ENCODE measurements at places on chromosomes 13 and 19. TPM values are rescaled to one million over a fixed set of nuclear protein-coding genes. Genes with fewer than 3 reads are reported as not detected.
A peak's percentile ranks its signal among the peaks of the same experiment; 100 is the strongest.

- no peak for DNase-seq
- no peaks in the 10 kb centered on the region for H3K36me3 ChIP-seq
- no peaks in the 10 kb centered on the region for H3K27me3 ChIP-seq
- H3K4me3 ChIP-seq: no peak overlapping the region
These were observed 8.9 kb upstream of the GDF15 start for GRCh38 chr19:18377026-18377425.

The TNFRSF19 gene
- total RNA-seq: 0.54 TPM

GRCh38 chr13:108915634-108916512 is 286.5 kb downstream of the MYO16 start:
- peak overlapping the region; percentile 86 for H3K27ac ChIP-seq
- no peaks in the 10 kb centered on the region for H3K36me3 ChIP-seq
- peak overlapping the region; percentile 7 for H3K4me3 ChIP-seq

The TYK2 gene
- 104 TPM for total RNA-seq

- H3K36me3 ChIP-seq: no peaks in the 10 kb centered on the region
- no peak overlapping the region for H3K4me3 ChIP-seq
- H3K27me3 ChIP-seq: no peaks in the 10 kb centered on the region
- H3K27ac ChIP-seq: no peak overlapping the region
- no peak for DNase-seq
These were observed 88.9 kb downstream of the KDM4B start for GRCh38 chr19:5057860-5058259.

The CCDC70 gene
- not detected for total RNA-seq

- no peaks in the 10 kb centered on the region for H3K27me3 ChIP-seq
- H3K36me3 ChIP-seq: no peaks in the 10 kb centered on the region
- no peak for DNase-seq
- H3K4me3 ChIP-seq: no peak overlapping the region
These were observed 500.3 kb downstream of the KLF12 start for GRCh38 chr13:73633817-73634460.

- H3K4me1 ChIP-seq: no peaks in the 10 kb centered on the region
- no peaks in the 10 kb centered on the region for H3K27me3 ChIP-seq
- no peak for DNase-seq
These were observed 29.1 kb downstream of the GATAD2A start for GRCh38 chr19:19434483-19435045.

- peaks cover 4% of the 10 kb centered on the region for H3K4me1 ChIP-seq
- no peaks in the 10 kb centered on the region for H3K36me3 ChIP-seq
- H3K27me3 ChIP-seq: no peaks in the 10 kb centered on the region
- no peak for DNase-seq
- no peak overlapping the region for H3K27ac ChIP-seq
These were observed 2.9 kb upstream of the C19orf25 start for GRCh38 chr19:1481893-1482360.

DNA sequence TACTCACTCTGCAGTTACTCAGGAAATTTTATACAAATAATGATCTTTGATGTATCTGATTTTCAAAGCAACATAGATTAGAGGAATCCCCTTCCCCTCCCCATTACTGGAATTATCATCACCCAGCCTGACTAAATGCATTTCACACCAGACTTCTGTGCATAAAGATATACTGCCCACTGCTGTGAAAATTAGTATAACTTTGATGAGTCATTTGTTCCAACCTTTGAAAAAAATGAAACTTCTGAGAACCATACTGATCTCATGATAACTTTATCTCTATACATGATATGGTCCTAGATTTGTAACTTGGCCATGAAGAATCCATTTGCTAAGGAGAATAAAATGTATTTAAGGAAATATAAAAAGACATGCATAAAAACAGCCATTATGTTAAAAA is 63.9 kb downstream of the GPC6 start:
- no peaks in the 10 kb centered on the region for H3K4me1 ChIP-seq
- no peaks in the 10 kb centered on the region for H3K27me3 ChIP-seq
- H3K36me3 ChIP-seq: no peaks in the 10 kb centered on the region
- no peak overlapping the region for H3K4me3 ChIP-seq
- H3K27ac ChIP-seq: no peak overlapping the region
- no peak for DNase-seq

The FAM187B gene
- total RNA-seq: not detected

The PROSER1 gene
- total RNA-seq: 24.7 TPM

GRCh38 chr19:33595783-33596182 is 26.0 kb upstream of the CHST8 start:
- H3K27me3 ChIP-seq: peaks cover 8% of the 10 kb centered on the region
- no peak overlapping the region for H3K4me3 ChIP-seq
- no peak overlapping the region for H3K27ac ChIP-seq
- DNase-seq: no peak
- H3K36me3 ChIP-seq: no peaks in the 10 kb centered on the region
- H3K4me1 ChIP-seq: no peaks in the 10 kb centered on the region

DNA sequence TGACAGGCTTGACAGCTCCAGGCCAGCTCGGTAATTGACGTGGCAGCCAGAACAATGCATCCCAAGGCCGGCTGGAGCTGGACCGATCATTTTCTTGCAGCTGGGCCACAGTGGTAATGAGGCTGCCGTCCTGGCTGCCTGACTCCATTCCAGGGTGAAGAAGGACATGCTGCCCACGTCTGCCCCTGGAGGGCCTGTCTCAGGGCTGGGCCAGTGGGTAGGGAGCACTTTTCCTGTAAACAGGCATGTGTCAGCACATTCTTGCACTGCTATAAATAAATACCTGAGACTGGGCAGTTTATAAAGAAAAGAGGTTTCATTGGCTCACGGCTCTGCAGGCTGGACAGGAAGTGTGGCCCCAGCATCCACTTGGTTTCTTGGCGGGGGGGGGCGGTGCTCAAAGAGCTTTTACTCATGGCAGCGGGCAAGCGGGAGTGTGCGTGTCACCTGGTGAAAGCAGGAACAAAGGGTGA is 38.1 kb upstream of the KCTD15 start:
- no peaks in the 10 kb centered on the region for H3K36me3 ChIP-seq
- no peak for DNase-seq
- H3K4me3 ChIP-seq: no peak overlapping the region
- H3K4me1 ChIP-seq: peaks cover 4% of the 10 kb centered on the region
- H3K27ac ChIP-seq: no peak overlapping the region

The TSSK6 gene
- total RNA-seq: 1.8 TPM

DNA sequence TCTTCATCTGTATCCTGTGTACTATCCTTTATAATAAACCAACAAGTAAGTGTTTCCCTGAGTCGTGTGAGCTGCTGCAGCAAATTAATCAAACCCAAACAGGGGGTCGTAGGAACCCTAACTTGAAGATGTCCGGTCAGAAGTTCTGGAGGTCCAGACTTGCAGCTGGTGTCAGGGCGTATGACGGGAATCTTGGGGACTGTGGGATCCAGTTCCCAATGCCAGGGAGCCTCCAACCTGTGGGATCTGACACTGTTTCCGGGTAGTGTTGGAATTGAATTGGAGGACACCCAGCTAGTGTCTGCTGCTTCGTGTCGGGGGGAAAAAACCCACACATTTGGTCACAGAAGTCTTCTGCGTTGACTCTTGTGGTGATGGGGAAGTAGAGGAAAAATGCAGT is 52.1 kb upstream of the AMER2 start:
- no peak overlapping the region for H3K4me3 ChIP-seq
- H3K27ac ChIP-seq: no peak overlapping the region
- H3K36me3 ChIP-seq: no peaks in the 10 kb centered on the region
- H3K27me3 ChIP-seq: peaks cover 4% of the 10 kb centered on the region

DNA sequence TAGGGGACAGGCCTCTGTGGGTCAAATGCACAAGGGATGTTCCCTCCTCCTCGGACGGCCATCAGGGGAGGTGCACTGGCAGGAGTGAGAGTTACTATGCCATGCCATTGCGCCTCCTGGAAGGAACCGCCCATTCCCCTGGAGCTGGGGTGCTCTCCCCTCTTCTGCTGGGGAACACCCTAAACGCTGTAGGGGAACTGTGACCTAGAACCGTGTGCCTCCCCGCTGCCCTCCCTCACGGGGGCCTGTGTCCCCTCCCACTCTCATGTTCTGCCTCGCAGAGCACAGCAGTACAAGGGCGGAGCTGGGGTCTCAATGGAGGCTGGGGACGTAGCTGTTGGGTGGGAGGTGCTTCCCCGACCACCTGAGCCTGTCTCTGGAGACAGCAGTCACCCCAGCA is 17.2 kb upstream of the CRTC1 start:
- DNase-seq: no peak
- H3K4me1 ChIP-seq: no peaks in the 10 kb centered on the region
- H3K36me3 ChIP-seq: no peaks in the 10 kb centered on the region
- no peak overlapping the region for H3K4me3 ChIP-seq
- no peak overlapping the region for H3K27ac ChIP-seq
- no peaks in the 10 kb centered on the region for H3K27me3 ChIP-seq

DNA sequence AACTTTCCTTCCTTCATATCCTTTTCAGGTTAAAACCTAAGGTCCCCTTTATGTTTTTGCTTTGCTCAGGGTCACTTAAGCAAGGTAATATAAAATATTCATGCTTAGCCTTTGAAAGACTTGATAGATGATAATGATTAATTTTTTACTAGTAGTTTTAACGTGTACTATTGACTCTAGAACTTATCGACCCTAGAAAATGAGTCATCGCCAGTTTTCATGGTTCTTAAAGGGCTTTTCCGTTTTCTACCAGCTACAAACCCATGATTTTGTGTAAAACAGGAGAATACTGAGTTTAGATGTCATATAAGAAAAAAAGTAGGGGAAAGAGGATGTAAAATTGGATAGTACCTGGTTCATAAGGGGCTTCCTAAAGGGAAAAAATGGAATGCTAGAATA is 75.7 kb downstream of the DHRS12 start:
- no peaks in the 10 kb centered on the region for H3K27me3 ChIP-seq
- H3K4me1 ChIP-seq: 0 out of 2 replicates have a peak, but pooled peaks cover 4% of the 10 kb centered on the region
- no peaks in the 10 kb centered on the region for H3K36me3 ChIP-seq
- H3K27ac ChIP-seq: no peak overlapping the region

DNA sequence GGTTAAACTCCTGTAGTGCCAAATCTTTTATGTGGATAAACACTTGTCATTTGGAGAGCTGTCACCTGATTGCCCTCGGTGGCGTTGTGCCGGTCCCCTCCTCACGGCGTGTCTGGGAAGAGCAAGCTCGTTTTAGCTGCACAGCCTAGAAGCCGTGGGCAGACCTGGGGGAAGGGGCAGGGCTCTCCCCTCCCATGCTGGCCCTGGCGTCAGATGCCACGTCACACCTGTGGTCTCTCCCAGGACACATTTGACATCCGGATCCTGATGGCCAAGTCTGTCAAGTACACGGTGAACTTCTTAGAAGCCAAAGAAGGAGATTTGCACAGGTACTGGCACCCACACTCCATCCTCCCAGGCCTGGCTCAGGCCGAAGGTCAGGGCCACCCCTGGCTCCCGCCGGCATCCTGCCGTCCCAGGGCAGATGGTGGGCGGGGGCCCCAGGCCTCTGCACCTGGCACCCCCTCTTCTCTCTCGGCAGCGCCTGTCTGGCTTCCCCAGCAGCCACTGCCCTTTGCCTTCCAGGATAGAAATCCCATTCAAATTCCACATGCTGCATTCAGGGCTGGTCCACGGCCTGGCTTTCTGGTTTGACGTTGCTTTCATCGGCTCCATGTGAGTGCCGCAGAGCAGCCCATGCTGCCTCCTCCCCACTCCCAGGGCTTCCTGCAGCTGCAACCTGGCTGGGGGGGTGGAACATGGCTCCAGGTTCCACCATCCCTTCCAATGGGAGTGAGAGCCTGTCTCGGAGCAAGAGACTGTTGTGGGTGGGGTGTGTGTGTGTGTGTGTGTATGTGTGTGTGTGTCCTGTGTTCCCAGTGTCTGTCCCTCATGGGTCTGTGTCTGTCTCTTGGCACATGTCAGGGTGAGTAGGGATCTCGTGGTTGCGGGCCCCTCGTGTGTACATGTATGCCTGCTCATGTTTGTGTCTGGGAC is 8.8 kb downstream of the YIPF2 start:
- no peaks in the 10 kb centered on the region for H3K4me1 ChIP-seq
- DNase-seq: no peak
- no peaks in the 10 kb centered on the region for H3K36me3 ChIP-seq
- no peaks in the 10 kb centered on the region for H3K27me3 ChIP-seq
- no peak overlapping the region for H3K27ac ChIP-seq

- H3K36me3 ChIP-seq: 0 out of 2 replicates have a peak, but pooled peaks cover 5% of the 10 kb centered on the region
- no peaks in the 10 kb centered on the region for H3K27me3 ChIP-seq
- H3K27ac ChIP-seq: no peak overlapping the region
- H3K4me1 ChIP-seq: no peaks in the 10 kb centered on the region
- no peak for DNase-seq
These were observed 38.8 kb upstream of the GPI start for GRCh38 chr19:34325981-34326787.

The KCNN1 gene
- 0.90 TPM for total RNA-seq

The PBX4 gene
- total RNA-seq: 8.3 TPM

DNA sequence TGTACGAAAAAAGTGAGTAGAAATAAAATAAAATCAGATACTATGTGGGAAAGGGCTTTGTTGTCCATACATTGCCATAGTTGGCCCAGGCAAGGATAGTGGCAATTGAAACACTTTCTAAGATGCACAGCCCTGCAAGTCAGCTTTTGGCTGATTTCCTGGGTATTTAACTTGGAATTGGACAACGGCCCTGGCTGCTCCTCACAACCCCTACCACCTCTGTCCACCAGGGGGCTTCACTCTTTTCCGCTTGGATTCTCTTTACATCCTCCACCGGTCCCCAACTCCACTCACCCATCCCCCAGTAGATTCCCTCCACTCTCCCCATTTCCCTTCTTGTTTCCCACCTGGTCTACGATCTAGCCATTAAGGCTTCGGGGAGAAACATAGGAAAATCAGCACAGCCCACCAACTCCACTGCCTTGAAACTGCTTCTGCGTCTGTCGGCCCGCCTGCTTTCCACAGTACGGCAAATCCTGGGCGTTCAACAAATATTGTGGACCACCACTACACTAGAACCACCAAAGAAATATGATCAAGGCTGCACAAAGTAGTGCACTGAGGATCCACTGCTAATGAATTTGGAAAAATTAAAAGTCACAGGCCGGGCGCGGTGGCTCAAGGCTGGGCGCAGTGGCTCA is 48.6 kb upstream of the GTF3A start:
- no peaks in the 10 kb centered on the region for H3K27me3 ChIP-seq
- no peak overlapping the region for H3K27ac ChIP-seq
- no peak for DNase-seq
- no peak overlapping the region for H3K4me3 ChIP-seq
